ENCODE measurements at places on chromosomes 12 and 14. TPM values are rescaled to one million over a fixed set of nuclear protein-coding genes. Genes with fewer than 3 reads are reported as not detected.
A peak's percentile ranks its signal among the peaks of the same experiment; 100 is the strongest.

DNA sequence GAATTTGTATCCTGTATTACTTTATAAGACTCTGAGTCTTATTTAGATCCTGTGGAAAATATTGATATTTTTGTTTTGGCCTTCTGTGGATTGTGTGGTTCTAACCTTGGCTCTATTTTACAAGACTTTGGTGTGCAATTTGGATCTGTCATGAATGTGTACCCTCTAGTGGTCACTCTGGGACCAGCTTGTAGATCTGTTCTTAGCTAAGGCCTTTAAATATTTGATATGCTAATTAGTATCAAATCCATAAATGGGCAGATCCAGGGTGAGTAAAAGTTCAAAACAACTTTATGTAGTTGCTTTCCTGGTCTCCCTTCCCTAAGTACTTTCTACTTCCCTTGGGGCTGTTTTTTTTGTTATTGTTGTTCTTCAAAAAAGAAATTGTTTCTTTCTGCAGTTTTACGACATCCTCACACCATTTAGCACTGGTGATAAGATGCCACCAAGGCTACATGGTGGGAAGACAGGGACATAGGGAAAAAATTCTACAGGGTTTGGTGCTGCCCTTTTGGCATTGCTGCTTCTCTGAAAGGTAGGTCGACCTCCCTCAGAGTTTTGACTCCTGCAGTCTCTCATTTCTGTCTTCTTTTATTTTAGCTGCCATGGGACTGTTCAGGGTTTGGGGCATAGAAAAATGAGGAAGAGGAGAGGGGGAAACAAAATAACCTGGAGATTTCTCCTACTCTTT lies 238.5 kb downstream of the GPHN start:
- no peak overlapping the region for H3K27ac ChIP-seq
- no peaks in the 10 kb centered on the region for H3K27me3 ChIP-seq
- no peak overlapping the region for H3K4me3 ChIP-seq
- peak; percentile 54 for DNase-seq
- H3K36me3 ChIP-seq, result no peaks in the 10 kb centered on the region
- H3K4me1 ChIP-seq, result no peaks in the 10 kb centered on the region

GRCh38 chr12:10226086-10226485 lies 13.4 kb downstream of the GABARAPL1 start:
- no peaks in the 10 kb centered on the region for H3K4me1 ChIP-seq
- DNase-seq, result no peak
- peaks cover 34% of the 10 kb centered on the region for H3K36me3 ChIP-seq
- no peaks in the 10 kb centered on the region for H3K27me3 ChIP-seq
- no peak overlapping the region for H3K4me3 ChIP-seq

DNA sequence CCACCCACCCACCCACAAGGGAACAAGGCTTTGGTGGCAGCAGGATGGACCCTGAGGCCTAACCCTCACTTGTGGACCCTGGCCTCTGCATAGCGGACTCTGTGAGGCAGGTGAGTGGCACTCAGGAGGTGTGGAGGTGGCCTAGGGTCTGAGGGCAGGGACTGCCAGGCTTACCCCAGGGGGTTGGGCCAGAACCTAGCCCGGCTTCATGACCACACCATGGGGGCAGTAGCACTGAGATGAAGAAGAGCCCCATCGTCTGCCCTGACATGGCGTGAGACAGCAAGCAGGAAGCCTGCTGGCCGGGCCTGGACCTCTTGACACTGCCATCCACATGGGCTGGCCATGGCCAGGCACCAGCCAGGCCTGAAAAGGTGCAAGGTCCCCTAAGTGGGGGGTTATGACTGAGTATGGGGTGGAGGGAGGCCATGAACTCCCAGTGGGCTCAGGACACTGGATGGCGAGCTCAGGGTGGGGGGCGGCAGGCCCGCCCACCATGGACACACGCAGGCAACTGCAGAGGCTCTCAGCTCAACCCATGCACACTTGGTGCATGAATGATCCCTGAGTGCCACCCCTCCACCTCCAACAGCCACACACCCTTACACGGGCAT lies 29.3 kb downstream of the JAG2 start:
- H3K4me1 ChIP-seq, result no peaks in the 10 kb centered on the region
- H3K4me3 ChIP-seq, result no peak overlapping the region
- H3K27me3 ChIP-seq, result no peaks in the 10 kb centered on the region
- peaks cover 22% of the 10 kb centered on the region for H3K36me3 ChIP-seq
- DNase-seq, result no peak

GRCh38 chr14:100586153-100586402 lies 1.1 kb downstream of the BEGAIN start:
- H3K4me3 ChIP-seq, result peak overlapping the region; percentile 70
- no peaks in the 10 kb centered on the region for H3K4me1 ChIP-seq
- no peaks in the 10 kb centered on the region for H3K27me3 ChIP-seq
- H3K27ac ChIP-seq, result no peak overlapping the region
- H3K36me3 ChIP-seq, result peaks cover 6% of the 10 kb centered on the region

GRCh38 chr14:89308232-89308959 lies 108.6 kb downstream of the FOXN3 start:
- H3K4me1 ChIP-seq, result peaks cover 10% of the 10 kb centered on the region
- no peak for DNase-seq
- no peak overlapping the region for H3K27ac ChIP-seq
- no peaks in the 10 kb centered on the region for H3K27me3 ChIP-seq

DNA sequence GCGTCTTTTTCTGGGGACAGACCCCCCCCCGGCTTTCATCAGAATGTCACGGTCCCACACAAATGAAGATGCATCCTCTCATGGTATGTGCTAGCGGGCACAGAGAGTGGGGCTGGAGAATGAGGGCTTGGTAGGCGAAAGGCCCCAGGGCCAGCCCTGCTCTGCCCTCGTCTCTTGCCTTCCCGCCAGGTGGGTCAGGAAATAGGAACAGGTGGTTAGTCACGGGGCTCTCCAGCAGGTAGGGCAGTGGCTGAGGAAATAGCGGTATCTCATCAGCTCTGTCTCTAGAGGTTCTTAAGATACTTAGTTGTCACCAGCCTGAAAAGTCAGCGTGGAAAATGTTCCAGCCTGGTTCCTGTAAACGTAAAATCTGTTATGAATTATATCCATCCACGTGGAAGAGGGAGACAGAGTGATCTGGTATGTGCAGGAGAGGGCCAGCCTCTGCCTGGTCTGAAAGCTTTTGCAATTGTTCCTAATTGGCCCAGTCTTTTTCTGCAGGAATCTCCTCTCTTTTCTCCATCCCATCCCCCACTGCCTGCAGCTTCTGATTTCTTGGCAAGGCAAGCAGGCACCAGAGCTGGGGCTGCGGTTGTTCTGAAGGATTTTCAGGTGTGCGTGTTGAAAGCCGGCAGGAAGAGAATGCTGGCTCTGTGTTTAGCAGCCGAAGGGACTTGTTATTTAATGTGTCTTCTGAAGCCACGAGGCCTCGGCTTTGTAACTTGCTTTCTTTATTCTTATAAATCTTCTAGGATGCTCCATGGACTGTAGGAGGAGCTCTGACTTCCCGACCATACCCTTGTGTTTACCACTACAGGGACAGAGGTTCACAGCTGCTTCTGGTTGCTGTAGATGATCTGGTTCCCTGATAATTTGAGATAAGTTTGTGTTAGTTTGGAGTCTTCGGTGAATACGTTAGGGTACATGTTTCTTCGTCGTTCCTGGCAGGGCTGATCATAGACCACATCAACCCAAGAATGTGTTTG lies 131.1 kb downstream of the CACNA1C start:
- H3K27me3 ChIP-seq, result no peaks in the 10 kb centered on the region
- no peaks in the 10 kb centered on the region for H3K36me3 ChIP-seq
- no peak overlapping the region for H3K27ac ChIP-seq
- peak; percentile 35 for DNase-seq
- no peak overlapping the region for H3K4me3 ChIP-seq
- peaks cover 30% of the 10 kb centered on the region for H3K4me1 ChIP-seq

- H3K36me3 ChIP-seq, result no peaks in the 10 kb centered on the region
- no peaks in the 10 kb centered on the region for H3K4me1 ChIP-seq
- no peaks in the 10 kb centered on the region for H3K27me3 ChIP-seq
- H3K27ac ChIP-seq, result no peak overlapping the region
- no peak overlapping the region for H3K4me3 ChIP-seq
- peak; percentile 65 for DNase-seq
These were observed 19.1 kb downstream of the BBOF1 start for GRCh38 chr14:74038020-74038859.

GRCh38 chr12:32248441-32249140 lies 141.9 kb downstream of the BICD1 start:
- DNase-seq, result peak; percentile 8
- H3K4me1 ChIP-seq, result peaks cover 6% of the 10 kb centered on the region
- peak overlapping the region; percentile 20 for H3K27ac ChIP-seq
- H3K27me3 ChIP-seq, result no peaks in the 10 kb centered on the region
- H3K36me3 ChIP-seq, result peaks cover 5% of the 10 kb centered on the region
- no peak overlapping the region for H3K4me3 ChIP-seq

GRCh38 chr14:50816395-50817047 lies 14.4 kb downstream of the NIN start:
- peak overlapping the region; percentile 13 for H3K27ac ChIP-seq
- no peaks in the 10 kb centered on the region for H3K27me3 ChIP-seq
- H3K4me3 ChIP-seq, result no peak overlapping the region
- peaks cover 12% of the 10 kb centered on the region for H3K4me1 ChIP-seq

- H3K36me3 ChIP-seq, result no peaks in the 10 kb centered on the region
- H3K27ac ChIP-seq, result peak overlapping the region; percentile 51
- H3K27me3 ChIP-seq, result no peaks in the 10 kb centered on the region
- H3K4me3 ChIP-seq, result no peak overlapping the region
These were observed 35.0 kb downstream of the ITPR2 start for GRCh38 chr12:26798023-26798422.

DNA sequence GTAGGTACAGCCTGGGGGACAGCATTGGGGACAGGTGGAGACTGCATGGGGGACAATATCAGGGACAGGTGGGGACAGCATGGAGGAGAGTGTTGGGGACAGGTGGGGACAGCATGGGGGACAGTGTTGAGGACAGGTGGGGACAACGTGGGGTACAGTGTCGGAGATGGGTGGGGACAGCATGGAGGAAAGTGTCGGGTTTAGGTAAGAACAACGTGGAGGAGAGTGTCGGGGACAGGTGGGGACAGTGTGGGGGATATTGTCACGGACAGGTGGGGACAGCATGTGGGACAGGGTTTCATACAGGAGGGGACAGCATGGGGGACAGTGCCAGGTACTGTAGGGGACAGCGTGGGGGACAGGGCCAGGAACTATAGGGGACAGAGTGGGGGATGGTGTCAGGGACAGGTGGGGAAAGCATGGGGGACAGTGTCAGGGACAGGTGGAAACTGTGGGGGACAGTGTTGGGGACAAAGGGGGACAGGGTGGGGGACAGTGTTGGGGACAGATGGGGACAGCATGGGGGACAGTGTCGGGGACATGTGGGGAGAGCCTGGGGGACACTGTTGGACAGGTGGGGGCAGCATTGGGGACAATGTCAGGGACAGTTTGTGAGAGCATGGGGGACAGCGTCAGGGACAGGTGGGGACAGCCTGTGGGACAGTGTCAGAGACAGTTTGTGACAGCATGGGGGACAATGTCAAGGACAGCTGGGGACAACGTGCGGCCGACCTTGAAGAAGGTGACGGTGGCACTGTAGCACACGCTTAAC lies 213.1 kb downstream of the TMEM121 start:
- no peak for DNase-seq
- H3K27me3 ChIP-seq, result no peaks in the 10 kb centered on the region
- no peaks in the 10 kb centered on the region for H3K4me1 ChIP-seq
- no peak overlapping the region for H3K27ac ChIP-seq
- peaks cover 5% of the 10 kb centered on the region for H3K36me3 ChIP-seq
- no peak overlapping the region for H3K4me3 ChIP-seq

GRCh38 chr12:14307004-14307403 lies 58.5 kb upstream of the ATF7IP start:
- peak overlapping the region; percentile 94 for H3K27ac ChIP-seq
- no peaks in the 10 kb centered on the region for H3K36me3 ChIP-seq
- DNase-seq, result no peak
- no peaks in the 10 kb centered on the region for H3K27me3 ChIP-seq

DNA sequence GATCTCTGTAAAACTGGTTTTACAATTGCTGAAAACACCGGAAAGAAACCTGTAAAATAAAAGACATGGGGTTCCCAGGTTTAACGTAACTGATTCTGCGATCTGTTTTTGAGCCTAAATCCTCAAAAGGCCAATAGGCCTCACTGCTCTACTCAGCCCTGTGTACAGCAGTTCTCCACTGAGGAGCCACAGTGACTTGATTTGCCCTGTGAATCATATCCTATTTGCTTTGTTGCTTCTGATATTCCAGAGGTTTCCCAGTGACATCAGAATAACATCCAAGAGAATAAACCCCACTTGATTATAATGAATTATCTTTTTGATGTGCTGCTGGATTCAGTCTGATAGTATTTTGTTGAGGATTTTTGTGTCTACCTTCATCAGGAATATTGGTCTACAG lies 27.5 kb downstream of the MDM1 start:
- H3K4me1 ChIP-seq, result no peaks in the 10 kb centered on the region
- peaks cover 29% of the 10 kb centered on the region for H3K36me3 ChIP-seq
- no peak overlapping the region for H3K4me3 ChIP-seq
- no peak for DNase-seq

DNA sequence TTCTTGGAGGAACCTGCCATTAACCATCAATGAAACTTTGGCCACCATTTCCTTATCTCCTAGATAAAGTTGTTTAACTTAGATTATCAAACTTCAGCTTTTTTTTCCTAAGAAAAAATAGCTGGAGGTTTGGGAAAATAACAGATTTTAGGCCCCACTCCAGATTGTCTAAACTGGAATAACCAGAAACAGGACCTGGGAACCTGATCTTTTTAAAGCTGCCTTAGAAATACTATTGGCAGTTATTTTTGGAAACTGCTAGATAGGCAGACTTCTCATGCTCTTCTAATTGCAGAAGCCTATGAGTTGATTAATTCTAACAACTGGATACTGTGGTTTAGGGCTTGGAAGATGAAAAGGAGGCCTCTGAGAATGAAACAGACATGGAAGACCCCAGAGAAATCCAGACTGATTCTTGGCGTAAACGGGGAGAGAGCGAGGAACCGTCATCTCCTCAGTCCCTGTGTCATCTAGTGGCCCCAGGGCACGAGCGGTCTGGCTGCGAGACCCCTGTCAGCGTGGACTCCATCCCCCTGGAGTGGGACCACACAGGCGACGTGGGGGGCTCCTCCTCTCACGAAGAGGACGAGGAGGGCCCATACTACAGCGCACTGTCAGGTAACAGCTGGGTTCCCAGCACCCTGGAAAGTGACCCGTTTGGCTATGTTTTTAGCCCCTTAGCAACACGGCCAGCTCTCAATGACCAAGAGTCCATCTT lies 80.2 kb downstream of the ESR2 start:
- no peaks in the 10 kb centered on the region for H3K4me1 ChIP-seq
- H3K27me3 ChIP-seq, result no peaks in the 10 kb centered on the region
- H3K36me3 ChIP-seq, result peaks cover 93% of the 10 kb centered on the region
- no peak overlapping the region for H3K27ac ChIP-seq
- no peak overlapping the region for H3K4me3 ChIP-seq

- peaks cover 4% of the 10 kb centered on the region for H3K36me3 ChIP-seq
- H3K4me3 ChIP-seq, result peak overlapping the region; percentile 60
- peaks cover 30% of the 10 kb centered on the region for H3K4me1 ChIP-seq
- no peaks in the 10 kb centered on the region for H3K27me3 ChIP-seq
- peak; percentile 80 for DNase-seq
These were observed 11.4 kb upstream of the ATP2A2 start for GRCh38 chr12:110269622-110270124.

Gene CEP170B
- total RNA-seq, result 61.8 TPM

Gene TC2N
- total RNA-seq, result 12.6 TPM
